ENCODE measurements at places on chromosomes 11 and 22.

DNA sequence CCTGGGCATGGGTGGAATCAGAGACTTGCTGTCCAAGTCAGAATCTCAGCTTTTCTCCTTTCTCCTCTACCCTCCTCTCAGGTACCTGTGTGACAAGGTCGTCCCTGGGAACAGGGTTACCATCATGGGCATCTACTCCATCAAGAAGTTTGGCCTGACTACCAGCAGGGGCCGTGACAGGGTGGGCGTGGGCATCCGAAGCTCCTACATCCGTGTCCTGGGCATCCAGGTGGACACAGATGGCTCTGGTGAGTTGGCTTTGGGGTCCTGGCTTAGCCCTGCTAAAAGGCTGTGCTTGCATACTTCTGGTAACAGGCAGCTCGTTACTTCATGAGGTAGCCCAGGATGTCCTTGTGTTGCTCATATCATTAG is 10.7 kb downstream of the MCM5 start:
- DNase-seq, result no peak

DNA sequence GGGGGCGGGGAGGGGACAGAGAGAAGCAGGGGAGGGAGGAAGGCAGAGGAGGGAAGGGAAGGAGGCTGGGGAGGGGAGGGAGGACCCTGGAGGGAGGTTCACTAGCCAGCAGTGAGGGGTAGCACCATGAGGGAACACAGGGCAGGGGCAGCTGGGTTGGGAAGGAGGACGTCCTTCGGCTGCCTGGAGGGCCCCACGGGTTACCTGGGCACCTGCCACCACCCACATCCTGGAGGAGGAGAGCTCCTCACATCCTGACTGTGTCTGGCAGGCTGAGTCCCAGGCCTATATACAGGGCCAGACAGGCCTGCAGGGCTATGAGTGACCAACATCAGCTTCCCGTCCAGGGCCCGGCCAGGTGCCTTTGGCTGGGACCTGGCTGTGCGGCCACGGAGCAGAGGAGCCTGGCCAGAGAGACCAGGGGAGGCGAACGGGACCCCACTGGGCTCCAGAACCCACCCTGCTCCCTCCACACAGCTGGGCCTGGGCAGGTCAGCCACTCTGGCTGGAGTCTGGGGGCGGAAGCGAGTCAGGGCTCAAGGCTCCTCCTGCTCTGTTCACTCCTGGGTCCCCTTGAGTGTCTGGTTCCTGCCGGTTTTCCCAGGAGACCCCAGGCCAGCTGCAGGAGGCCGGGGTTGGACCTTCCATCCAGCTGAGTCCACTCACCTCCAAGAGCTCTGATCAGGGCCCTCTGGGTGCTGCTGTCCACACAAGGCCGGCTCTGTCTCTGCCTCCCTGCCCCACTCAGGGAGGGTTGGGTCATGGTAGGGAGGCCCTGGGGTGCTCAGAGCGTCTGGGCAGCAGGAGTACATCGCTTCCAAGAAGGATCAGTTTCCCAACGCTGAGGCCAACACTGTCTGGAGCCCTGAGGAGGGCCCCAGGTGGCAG is 677.7 kb downstream of the BRD1 start:
- no peak for DNase-seq

- DNase-seq, result no peak
Measured at GRCh38 chr11:119991669-119992068, 146.2 kb downstream of the TRIM29 start.

- no peak for DNase-seq
Measured at GRCh38 chr22:33561149-33561807, 359.0 kb downstream of the LARGE1 start.

GRCh38 chr11:21492931-21493330 is 700.0 kb upstream of the ANO5 start:
- no peak for DNase-seq

Data from GM18507 (cell line).